ENCODE measurements at places on chromosomes 1 and 21.

GRCh38 chr1:50829014-50829958 lies 130.8 kb downstream of the FAF1 start:
- DNase-seq: no peak

GRCh38 chr1:231699784-231700183 lies 73.2 kb downstream of the DISC1 start:
- no peak for DNase-seq

DNA sequence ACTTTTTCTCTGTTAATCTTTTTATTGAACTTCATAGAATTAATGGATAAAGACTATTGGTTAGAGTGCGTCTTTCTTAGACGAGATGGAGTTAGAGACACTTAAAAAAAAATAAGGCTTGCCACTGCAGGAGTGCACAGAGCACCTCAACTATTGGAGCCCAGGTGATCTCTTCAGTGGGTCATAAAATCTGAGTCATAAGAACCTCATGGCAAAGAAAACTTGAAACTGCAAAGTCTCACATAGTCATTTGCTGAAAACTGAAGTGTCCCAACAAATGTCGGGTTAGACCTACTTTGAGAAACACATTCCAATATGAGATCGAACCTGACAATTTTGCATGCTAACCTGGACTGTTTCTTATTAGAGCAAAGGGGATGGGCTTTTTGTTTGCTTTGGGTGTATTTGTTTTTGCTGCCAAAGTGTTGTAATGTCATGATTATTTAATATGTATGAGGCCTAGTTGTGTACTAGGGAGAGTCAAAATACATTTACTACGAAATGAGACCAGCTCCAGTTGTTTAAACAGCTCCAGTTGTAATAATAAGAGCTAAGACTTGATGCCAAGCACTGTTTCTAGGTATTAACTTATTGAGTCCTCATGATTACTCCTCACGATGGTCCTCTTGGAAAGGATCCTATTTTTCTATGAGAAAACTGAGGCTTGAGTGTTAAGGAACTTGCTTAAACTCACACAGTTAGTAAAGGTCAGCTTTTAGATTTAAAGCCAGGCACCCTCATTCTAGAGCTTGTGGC lies 65.1 kb downstream of the DDR2 start:
- no peak for DNase-seq

- no peak for DNase-seq
Observed at GRCh38 chr1:175841738-175842187, 98.4 kb upstream of the TNR start.

DNA sequence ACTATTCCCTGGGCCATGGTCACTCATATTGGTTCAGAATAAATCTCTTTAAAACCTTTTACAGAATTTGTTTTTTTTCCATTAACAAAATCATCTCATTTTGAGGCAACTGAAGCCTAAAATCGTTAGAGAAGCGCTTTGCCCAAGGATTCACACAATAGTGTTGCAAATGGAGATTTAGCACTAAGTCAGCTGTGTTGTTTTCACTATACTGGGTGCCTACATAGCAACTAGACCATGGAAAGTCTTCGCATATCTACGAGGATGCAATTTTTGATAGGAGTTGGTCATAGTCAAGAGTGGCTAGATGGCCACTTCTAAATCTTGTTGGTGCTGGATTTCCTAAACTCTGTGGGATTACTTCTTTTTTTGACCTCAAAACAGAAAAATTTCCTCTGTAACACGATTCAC lies 530 bp upstream of the TIPRL start:
- DNase-seq: no peak

GRCh38 chr1:176670853-176671252 lies 207.9 kb downstream of the PAPPA2 start:
- DNase-seq: no peak

All from effector memory CD8-positive, alpha-beta T cell (primary cell).